EL (cell line): ENCODE measurements at places on chromosomes 7 and 10.

DNA sequence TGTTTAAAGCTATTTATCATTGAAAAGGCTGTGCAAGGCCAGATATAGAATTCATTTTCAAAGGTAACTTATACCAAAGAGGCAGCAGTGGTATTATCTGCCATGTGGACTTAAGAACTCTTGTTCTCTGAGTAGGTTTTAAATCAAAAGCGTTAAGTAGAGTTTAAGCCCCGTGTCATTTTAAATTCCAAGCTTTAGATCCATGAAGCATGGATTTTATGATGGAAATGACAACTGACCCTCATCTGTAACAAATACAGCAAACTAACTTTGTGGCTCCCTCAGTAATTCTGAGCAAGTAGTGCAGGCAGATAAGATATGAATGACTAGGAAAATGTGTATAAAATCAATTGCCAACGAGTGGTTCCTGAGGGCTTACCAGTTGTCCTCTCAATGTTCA is 247.0 kb downstream of the WDR11 start:
- no peak for DNase-seq

DNA sequence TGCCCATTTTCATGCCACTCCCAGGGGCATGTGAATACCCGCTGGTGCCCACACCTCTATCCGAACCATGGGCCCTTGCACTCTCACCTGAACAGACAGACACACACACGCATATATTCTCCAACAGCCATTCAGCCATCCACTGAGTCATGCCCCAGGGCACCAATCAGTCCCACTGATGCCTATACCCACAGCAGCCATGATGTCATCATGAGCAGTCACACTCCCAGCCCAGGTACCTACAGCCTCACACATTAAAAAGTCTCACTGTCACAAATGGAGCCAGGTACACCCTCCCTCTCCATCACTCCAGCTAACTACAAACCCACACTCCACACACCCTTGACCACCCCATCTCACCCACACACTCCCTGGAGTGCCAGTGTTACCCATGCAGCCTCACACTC is 12.2 kb downstream of the VSIR start:
- peak; percentile 33 for DNase-seq

DNA sequence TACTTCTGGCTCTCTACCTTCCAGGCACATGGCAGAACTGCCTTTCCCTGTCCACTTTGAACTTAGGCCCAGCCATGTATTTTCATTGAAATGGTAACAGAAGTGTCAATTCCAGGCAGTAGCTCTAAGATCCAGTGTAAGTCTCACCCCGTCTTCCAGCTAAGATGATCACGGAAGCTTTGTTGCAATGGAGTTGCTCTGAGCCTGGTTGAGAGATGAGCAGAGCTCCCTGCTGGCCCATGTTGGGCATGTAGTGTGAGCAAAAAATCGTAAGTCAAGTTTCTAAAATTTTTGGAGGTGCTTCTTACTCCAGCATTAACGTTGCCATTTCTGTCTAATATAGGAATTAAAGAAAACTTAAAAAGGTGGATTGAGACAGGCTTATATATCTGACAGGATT is 274.4 kb downstream of the IPMK start:
- no peak for DNase-seq

- no peak for DNase-seq
Observed at GRCh38 chr10:127399668-127400067, 149.4 kb upstream of the NPS start.

DNA sequence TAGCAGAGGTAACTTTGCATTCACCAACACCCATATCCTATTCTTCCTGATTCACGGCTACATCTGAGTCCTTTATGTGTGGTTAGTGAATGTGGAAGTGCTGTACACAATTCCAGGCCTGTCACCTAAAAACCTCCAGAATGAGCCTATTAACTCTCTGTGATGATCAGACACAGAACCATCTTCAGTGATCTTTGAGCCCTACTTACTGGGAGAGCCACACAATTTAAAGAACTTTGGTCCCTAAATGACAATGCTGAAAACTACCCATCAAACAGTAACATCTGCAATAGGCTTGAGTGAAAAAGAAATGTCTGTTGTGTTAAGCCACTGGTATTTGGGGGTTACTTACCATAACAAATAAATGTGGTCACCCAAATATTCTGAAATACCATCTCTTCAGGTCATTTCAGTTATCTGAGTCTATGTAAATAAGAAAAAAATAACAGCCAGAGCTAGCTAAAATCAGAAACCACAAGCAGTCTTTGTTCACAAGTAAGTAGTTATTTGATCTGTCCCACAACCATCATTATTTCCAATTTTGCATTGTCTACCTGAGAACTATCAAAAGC is 145.7 kb downstream of the HGF start:
- peak; percentile 20 for DNase-seq

- peak; percentile 23 for DNase-seq
Observed at GRCh38 chr10:103852189-103852711, 3.1 kb downstream of the SH3PXD2A start.

DNA sequence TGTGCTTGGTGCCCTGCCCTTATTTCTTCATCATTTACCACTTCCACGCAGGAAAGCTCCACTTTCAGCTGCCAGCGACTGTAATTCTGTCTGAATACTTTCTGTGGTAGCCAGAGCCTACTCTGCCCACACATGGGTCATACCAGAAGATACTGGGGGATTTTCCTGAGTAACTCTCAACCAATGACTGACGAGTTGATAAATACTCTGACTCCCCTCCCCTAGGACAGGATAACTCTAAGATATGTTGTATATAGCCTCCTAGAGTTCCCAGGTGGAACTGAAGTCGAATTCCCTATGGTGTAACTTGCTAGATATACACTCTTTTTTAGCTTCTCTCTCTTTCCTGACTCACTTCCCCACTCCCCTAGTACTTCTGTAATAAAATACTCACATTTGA is 29.8 kb downstream of the SEM1 start:
- DNase-seq: no peak

DNA sequence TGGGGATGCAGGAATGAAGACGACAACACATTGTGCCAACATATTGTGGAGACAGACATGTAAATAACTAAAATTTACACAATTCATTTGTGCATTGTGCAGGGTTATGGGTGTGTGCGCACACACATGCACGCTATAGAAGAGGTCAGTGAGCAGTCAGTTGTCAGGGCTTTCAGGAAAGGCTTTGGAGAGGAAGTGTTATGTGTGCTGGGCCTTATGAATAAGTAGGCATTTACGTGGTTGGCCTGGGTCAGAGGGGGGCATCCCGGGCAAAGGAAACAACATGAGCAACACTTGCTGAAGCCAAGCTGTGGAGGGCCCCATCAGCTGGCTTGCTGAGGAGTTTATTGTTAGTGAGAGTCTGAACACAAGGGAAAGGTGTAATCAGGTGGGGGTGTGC is 4.1 kb downstream of the PRXL2A start:
- no peak for DNase-seq

DNA sequence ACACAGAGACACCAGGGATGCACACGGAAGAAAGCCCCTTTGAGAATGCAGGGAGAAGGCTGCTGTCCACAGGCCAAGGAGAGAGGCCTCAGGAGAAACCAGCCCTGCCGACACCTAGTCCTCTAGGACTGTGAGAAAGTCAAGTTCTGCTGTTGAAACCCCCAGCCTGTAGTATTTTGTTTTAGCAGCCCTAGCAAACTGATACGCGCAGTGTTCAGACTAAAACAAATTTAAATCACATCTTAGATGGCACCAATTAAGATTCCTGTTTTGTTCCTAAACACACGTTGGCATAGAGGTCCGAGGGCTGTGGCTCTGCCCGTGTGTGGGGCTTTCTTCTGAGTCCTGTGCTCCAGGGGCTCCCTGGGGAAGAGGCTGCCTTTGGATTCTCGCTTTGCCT is 21.7 kb downstream of the LMTK2 start:
- DNase-seq: no peak

- no peak for DNase-seq
Observed at GRCh38 chr7:77537778-77538280, 734 bp downstream of the PTPN12 start.

- DNase-seq: no peak
Observed at GRCh38 chr7:481219-481930, 38.3 kb downstream of the PDGFA start.

- peak; percentile 49 for DNase-seq
Observed at GRCh38 chr10:117165538-117166417, 27.7 kb upstream of the VAX1 start.

GRCh38 chr10:61798713-61799112 is 102.8 kb upstream of the ARID5B start:
- DNase-seq: no peak

DNA sequence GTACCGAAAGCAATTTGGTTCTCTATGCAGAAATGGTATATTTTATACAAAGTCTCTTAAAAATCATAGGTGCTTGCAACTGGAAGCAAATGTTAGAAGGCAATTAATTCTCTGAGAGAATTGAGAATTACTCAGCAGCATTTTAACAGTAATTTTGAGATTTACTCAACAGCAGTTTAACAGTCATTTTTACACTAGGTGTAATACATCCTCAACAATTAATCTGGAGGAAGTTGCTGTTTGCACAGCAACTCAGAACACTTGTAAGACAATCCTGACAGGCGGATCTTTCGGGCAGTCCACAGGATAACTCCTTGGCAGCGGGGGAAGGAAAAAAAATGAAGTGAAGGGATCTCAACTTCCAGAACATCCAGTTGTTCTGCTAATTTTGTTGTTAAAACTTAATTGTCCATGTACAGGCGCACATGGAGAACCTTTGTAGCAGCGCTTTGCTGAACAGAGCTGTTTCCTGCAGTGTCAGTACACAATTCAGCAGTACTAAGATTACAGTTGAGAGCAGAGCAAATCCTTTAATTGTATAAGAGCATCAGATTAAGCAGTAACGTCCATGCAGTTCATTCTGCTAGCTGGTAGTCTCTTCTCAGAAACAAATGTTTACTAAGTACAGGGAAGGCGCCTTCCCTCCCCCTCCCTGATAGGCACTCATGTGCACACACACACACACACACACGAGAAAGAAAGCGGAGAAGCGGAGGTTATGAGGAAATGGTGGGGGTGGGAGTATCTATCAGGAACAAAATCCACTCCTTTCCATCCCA is 43.8 kb downstream of the ENO4 start:
- DNase-seq: no peak

DNA sequence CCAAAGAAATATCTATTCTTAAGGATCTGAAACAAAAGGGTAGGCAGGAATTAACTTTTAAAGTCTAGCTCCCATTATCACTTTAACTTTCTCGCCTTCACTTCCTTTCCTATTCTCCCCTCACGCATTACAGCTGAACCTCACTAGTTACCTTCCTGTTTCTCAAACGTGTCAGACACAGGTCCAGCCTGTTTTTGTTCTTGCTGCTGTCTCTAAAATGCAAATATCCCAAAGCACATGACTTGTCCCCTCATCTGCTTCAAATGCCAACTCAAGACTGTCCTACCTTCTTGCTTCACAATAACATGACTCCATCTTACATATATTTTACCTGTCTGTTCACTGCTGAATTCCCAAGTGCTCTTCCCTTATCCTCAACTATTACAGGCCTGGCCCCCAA is 17.6 kb downstream of the ZDHHC6 start:
- DNase-seq: no peak

DNA sequence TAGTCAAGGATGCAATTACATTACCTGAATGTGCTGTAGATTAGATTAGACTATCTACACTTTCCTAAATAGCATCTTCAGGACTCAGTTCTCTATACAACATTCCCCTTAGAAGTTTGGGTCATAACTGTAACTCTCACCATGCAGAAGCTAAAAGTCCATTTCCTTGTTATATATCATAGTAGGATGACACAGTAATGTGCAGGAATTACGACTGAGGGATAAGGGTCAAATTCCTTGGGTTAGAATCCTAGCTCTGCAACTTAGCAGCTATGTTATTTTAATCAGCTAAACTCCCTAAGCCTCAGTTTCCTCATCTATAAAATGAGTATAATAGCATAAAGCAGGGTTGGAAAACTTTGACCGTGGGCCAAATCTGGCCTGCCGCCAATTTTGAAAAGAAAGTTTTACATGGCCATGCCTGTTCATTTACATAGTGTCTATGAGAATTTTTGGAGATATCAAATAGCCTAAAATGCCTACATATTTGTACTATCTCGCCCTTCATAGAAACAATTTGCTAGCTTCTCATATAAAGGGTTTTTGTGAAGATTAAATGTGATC is 14.8 kb downstream of the NRCAM start:
- no peak for DNase-seq

DNA sequence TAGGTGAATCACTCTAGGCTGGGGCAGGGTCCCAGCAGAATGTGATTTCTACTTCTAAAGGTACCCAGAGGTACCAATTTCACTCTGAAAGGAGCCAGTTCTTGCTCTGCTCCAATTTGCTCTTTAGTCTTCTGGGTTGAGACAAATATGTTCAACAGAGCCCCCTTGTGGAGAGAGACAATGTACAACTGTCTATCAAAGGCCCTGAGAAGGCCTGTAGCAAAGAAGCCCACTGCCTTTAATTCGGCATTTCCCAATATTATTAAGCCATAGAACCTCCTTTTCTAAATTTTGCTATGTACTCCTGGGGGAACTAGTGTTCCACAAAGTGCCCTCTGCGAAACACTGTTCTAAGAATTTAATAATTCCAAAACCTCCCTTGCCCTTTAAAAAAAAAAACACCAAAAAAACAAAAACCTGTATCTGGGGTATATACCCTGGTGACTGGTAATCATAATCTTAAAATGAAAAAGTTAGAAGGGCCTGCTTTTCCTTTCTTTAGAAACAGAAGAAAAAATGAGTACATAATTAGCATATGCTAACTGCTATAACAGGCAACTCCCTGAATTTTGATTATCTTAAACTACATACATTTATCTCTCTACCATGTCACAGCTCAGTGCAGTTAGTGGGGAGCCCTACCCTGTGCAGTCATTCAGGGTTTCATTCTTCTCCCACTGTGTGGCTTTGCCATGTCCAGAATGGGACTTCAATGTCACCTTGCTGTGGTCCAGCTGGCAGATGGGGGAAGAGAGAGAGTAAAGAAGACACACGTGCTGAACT is 160.9 kb upstream of the BMPER start:
- peak; percentile 31 for DNase-seq

- DNase-seq: no peak
Observed at GRCh38 chr10:7408291-7409044, 2.4 kb downstream of the SFMBT2 start.

DNA sequence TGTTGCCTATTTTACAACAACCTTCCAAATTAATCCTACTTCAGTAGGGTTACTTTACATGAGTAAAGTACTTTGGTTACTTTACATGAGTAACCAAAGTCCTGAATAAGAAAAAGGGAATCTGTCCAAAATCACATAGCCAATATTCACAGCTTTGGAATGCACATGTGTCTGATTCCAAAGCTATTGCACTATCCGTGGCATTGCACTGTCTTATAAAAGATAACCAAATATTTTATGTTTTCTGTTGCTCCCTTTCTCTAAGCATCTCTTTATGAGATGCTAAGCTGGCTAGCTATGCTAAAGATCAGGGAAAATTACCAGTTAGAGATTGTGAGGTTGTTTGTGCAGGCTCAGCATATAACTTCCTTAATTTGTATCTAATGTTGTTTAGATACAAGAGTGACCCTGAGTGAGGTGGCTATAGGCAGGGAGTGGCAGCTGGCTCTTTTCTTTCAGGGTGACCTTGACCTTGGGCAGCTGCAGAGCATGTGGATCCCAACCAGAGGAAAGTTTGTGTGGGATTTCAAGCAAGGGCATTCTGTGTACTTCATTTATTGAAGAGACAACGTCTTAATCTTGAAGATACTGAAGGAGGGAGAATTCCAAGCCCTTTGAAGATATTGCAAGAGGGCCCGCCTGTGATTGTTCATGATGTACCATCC is 366.1 kb upstream of the ANKRD30A start:
- DNase-seq: peak; percentile 59
